ENCODE measurements at places on chromosomes 3 and 15. TPM values are rescaled to one million over a fixed set of nuclear protein-coding genes. Genes with fewer than 3 reads are reported as not detected.

The GTPBP8 gene
- 28.4 TPM for total RNA-seq

The MCF2L2 gene
- 1.3 TPM for total RNA-seq

The HTR3E gene
- not detected for total RNA-seq

The MST1R gene
- total RNA-seq: 0.38 TPM

The DUOX2 gene
- 0.11 TPM for total RNA-seq

The PTH1R gene
- not detected for total RNA-seq

The RAB6B gene
- total RNA-seq: 0.63 TPM

The CDHR4 gene
- not detected for total RNA-seq

The RASGRF1 gene
- total RNA-seq: not detected

The ZCWPW2 gene
- total RNA-seq: not detected

The SLC15A2 gene
- total RNA-seq: 0.92 TPM

The FSTL1 gene
- total RNA-seq: 1.2 TPM

The STRIT1 gene
- not detected for total RNA-seq

The SAMD7 gene
- total RNA-seq: not detected

The DAZL gene
- 0.08 TPM for total RNA-seq

The MFN1 gene
- 35.1 TPM for total RNA-seq

The CLSTN2 gene
- total RNA-seq: under 0.01 TPM

The LRRN1 gene
- total RNA-seq: 2.4 TPM

The CNTN6 gene
- total RNA-seq: not detected

The MYNN gene
- 15.7 TPM for total RNA-seq

The DNAJC13 gene
- 16.5 TPM for total RNA-seq

The CHRM5 gene
- 0.05 TPM for total RNA-seq

The WDR76 gene
- total RNA-seq: 37.1 TPM
